ENCODE measurements at places on chromosomes 2 and 18.

GRCh38 chr2:31067259-31067658 is 71.0 kb downstream of the GALNT14 start:
- no peak for DNase-seq

DNA sequence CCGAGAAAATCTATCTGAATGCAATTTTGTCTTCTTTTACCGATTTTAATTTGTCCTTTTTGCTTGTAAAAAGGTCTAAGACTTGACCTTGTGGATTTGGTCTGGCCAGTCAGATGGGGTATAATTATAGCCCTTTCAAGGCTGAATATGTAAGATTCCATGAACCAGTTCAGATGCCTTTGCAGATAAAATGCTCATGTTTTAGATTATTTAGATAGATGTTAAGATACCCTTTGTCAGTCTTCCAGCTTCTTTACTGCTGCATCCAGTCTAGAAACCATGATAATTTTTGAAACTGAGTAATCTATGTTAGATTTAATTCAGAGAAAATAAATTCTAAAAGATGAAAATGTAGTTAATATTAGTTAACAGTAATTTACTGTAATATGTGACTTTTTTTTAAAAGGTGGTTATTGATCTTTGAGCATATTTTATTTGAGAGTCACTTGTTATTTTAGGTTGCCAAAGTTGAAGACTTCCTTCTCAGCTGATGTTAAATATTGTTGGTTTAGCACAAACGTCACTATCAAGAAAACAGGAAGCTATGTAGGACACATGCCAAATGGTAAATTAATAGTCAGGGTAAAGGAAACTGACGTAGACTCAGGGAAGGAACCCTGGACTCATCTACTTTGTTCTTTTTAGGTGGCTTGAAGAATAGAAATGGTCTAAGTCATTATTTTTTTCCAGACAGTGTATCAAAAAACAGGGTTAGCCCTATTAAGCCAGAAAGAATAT is 29.8 kb downstream of the BABAM2 start:
- peak; percentile 14 for DNase-seq

GRCh38 chr2:106142683-106143082 is 51.4 kb downstream of the UXS1 start:
- DNase-seq: no peak

- DNase-seq: no peak
These were observed 53.0 kb downstream of the LYPD6 start for GRCh38 chr2:149383340-149383739.

DNA sequence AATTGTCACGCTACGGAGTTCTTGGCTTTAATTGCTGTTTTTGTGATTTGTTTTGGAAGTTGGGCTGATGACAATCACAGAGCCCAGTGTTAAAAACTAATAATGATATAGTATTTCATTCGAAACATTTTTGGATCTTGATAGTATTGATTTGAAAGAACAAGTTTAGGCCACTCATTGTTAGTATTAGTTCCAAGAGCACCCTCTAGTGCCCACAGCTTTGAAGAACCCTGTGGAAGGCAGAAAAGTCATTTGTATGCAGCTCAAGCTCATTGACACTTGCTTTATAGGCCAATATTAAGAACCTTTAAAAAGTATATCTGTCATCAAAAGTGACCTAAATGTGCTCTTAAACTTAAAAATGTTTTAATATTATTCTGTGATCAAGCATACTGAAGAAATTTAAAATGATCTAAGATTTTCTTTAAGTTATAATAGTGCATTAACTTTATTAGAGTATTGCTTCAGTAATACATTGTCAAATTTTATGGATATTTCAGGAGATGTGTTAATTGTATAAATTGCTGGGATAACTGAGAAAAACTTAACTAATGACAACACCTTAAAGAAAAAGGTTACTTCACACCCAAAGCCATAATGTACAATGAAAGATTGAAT is 191.0 kb downstream of the GRB14 start:
- DNase-seq: peak; percentile 40

DNA sequence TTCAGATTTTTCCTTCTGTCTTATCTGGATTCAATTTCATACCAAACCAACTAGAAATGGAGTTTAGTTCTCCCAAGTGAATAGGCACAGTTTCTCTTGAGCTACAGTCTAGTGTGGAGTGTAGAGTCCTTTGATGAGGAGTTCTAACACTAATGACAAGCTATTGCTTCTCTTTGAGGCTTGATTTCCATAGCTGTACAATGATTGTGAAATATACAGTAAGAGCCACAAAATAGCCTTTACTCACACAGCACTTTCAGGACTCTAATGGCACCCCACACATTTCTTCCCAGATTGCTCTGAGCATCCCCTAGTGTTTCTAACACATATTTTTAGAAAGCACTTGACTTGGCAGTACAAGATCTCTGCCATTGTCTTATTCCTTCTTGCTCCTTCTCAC is 153.3 kb downstream of the LRRTM1 start:
- no peak for DNase-seq

GRCh38 chr18:13006531-13007247 is 15.5 kb downstream of the CEP192 start:
- no peak for DNase-seq

Measured in NCI-H510A treated with DMSO at 0.1 percent for 48 hours (cell line).